ENCODE measurements at places on chromosomes 3 and 15. TPM values are rescaled to one million over a fixed set of nuclear protein-coding genes. Genes with fewer than 3 reads are reported as not detected.

- no peaks in the 10 kb centered on the region for H3K27me3 ChIP-seq
- no peaks in the 10 kb centered on the region for H3K36me3 ChIP-seq
- no peak overlapping the region for H3K4me3 ChIP-seq
- no peaks in the 10 kb centered on the region for H3K4me1 ChIP-seq
Measured at GRCh38 chr3:121252676-121253075, 293.1 kb downstream of the POLQ start.

Gene CEP63
- total RNA-seq: 20.8 TPM

- H3K27ac ChIP-seq: no peak within 1 kb of the TSS
- H3K27me3 ChIP-seq: no peaks in the 10 kb centered on the region
- no peak for DNase-seq
Measured at GRCh38 chr3:46208167-46208704, at the start of gene CCR1. Gene CCR1 (minus strand): TSS chr3:46208313. CDS start chr3:46204313, 4,000 bp downstream.

DNA sequence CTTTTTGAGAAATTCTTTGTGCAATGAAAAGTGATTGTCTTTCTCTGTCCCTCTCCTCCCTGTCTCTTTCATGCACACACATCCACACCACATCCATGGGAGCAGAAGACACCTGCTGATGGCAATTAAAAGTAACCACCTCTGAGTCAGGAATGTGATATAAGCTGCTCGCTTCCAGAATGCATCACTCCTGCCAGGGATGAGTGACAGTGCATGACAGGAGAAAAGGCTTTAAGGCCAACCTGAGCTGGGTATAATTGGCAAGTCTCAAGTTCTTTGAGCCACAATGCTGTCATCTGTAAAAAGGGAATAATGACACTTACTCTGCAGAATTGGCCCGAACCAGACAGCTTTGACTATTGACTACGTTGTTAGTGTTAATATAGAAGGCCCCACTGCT, 59.6 kb downstream of the UBP1 start:
- H3K27ac ChIP-seq: no peak overlapping the region
- no peaks in the 10 kb centered on the region for H3K4me1 ChIP-seq
- H3K36me3 ChIP-seq: peaks cover 38% of the 10 kb centered on the region
- DNase-seq: no peak

DNA sequence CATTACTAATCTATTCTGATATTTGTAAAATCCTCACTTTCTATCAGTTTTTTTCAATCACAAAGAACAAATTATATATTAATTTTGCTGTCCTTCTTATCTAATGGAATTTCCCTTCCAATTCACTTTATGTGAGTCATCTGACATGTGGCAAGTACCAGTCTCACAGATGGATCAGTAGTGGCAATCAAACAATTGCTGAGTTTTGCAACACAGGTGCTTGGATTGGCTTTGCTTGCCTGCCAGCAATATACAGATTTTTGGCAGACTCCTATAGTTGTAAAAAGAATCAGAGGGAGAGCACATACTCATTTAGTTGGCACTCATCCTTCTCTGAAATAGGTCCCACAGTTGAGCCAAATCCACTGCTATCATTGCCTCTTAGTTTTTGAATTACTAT, 83.7 kb downstream of the BCHE start:
- H3K27me3 ChIP-seq: no peaks in the 10 kb centered on the region
- no peaks in the 10 kb centered on the region for H3K36me3 ChIP-seq
- no peak overlapping the region for H3K4me3 ChIP-seq
- H3K4me1 ChIP-seq: no peaks in the 10 kb centered on the region
- H3K27ac ChIP-seq: no peak overlapping the region

Gene GUCA1C
- total RNA-seq: not detected

- no peaks in the 10 kb centered on the region for H3K27me3 ChIP-seq
- H3K36me3 ChIP-seq: no peaks in the 10 kb centered on the region
- no peak for DNase-seq
- no peak overlapping the region for H3K27ac ChIP-seq
Measured at GRCh38 chr3:98454929-98455328, 8.1 kb upstream of the OR5K1 start.

Gene ETV5
- 28.6 TPM for total RNA-seq

Gene CAMK2N2
- total RNA-seq: not detected

DNA sequence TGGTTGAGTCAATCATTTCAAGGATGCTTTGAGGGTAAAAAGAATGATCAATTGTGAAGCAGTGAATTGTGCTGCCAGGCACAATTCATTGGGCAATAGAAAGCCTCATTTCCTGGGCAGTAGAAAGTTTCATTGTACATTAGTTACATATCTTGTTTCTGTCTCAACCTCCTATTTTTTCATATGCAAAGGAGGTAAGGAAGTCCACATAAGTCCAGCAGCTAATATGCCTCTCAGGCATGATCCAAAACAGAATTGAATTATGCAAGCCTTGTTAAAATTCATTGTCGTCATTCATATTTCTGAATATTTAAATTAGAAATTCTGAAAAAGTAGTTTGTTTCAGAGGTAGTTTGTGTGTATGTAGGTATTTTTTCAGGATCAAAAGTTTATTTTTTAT, 65.8 kb downstream of the TFRC start:
- no peak overlapping the region for H3K27ac ChIP-seq
- no peaks in the 10 kb centered on the region for H3K27me3 ChIP-seq
- no peaks in the 10 kb centered on the region for H3K4me1 ChIP-seq
- no peak overlapping the region for H3K4me3 ChIP-seq

Data from suprapubic skin (tissue), 4 donors.